Activated CD8-positive, alpha-beta memory T cell treated with anti-CD3 and anti-CD28 coated beads for 1 hour (primary cell): ENCODE measurements at places on chromosomes 2 and 18.

DNA sequence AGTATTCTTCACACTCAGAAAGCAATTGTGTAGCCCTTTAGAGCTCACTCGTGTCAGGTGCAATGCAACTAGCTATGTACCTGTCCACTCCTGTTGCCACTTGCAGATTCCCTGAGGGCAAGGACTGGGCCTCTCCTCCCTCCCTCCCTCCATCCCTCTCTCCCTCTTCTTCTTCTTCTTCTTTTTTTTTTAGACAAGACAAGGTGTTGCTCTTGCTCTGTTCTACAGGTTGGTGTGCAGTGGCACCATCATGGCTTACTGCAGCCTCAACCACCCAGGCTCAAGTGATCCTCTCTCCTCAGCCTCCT is 119.7 kb downstream of the ACKR3 start:
- DNase-seq, result no peak

GRCh38 chr2:76427452-76427851 is 716.7 kb upstream of the GCFC2 start:
- DNase-seq, result no peak

- no peak for DNase-seq
Measured at GRCh38 chr2:107717661-107718060, 109.0 kb upstream of the RGPD4 start.

GRCh38 chr2:147449323-147449991 is 395.4 kb upstream of the ACVR2A start:
- DNase-seq, result no peak

GRCh38 chr2:44560941-44561340 is 199.2 kb downstream of the CAMKMT start:
- no peak for DNase-seq

DNA sequence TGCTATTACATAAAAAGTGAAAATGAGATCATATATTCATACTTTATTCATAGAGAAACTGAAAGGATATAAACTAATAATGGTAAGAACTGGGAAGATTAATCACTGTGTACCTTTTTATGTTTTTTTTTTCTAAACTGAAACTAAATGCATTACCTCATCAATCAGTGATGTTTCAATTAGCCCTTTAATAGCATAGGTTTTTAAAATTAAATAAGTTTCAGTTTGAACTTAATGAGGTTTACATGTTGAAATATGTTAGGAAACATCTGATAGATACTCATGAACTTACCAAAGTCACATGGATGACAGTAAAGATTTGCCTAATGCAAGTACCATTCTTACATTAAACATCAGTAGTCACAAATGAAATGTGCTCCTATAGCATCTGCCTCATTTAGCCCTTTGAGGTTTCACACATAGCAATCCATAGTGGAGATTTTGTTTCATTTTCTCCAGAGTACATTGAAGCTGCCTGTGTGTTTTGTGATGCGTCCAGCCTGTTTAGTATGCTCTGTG is 8.9 kb downstream of the MAPRE2 start:
- DNase-seq, result no peak

- no peak for DNase-seq
Measured at GRCh38 chr2:135512099-135512498, 18.9 kb downstream of the ZRANB3 start.

DNA sequence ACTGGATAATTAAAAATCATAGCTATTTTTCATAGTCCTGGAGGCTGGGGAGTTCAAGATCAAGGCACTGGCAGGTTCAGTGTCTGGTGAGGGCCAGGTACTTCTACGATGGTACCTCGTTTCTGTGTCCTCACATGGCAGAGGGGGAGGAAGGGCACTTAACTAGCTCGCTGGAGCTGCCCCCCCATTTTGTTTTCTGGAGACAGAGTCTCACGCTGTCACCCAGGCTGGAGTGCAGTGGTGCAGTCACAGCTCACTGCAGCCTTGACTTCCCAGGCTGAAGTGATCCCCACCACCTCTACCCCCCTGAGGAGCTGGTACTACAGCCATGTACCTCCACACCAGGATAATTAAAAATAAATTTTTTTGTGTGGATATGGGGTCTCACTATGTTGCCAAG is 40.3 kb downstream of the ASB1 start:
- no peak for DNase-seq

GRCh38 chr2:36343606-36344005 is 12.0 kb upstream of the CRIM1 start:
- no peak for DNase-seq
